ENCODE measurements at places on chromosomes 12 and 14.

DNA sequence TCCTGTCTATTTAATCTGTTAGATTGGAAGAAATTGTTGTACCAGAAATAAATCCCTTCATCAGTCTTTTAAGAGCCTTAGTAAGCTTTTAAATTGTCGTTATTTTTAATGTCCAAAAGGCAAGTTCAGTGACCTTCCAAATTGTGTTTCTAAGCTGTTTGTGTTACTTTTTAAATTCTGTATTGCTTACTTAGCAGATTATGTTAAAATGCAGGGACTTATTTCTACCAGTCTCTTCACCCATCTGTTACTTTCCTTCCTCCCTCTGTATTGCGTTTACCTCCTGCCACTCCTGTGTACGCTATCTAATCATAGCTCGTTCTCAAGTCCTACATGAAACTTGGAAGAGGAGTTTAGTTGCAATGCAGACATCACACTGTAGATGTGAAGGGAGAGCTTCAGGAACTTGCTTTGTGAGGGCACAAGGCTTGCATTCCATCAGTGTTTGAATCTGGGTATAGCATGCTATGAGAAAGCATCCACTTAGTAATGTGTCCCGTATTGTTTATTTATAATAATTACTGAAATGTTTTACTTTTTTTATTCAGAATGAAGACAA is 406.5 kb upstream of the RGS6 start:
- no peak for DNase-seq

DNA sequence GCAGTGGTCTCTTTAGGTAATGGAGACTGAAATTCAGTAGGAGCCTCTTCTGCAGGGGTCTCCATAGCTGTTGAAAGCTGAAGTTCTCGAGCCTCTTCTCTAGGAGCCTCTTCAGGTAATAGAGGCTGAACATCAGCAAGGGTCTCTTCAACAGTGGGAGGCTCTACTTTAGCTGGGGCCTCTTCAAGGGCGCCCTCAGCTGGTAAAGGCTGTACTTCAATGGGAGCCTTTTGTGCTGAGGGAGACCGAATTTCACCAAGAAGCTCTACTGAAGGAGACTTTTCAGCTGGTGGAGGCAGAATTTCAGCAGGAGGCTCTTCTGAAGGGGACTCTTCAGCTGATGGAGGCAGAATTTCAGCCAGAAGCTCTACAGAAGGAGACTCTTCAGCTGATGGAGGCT is 1.5 kb downstream of the FSCB start:
- DNase-seq: no peak

- peak; percentile 64 for DNase-seq
These were observed 62.8 kb downstream of the VWF start for GRCh38 chr12:6061660-6062059.

DNA sequence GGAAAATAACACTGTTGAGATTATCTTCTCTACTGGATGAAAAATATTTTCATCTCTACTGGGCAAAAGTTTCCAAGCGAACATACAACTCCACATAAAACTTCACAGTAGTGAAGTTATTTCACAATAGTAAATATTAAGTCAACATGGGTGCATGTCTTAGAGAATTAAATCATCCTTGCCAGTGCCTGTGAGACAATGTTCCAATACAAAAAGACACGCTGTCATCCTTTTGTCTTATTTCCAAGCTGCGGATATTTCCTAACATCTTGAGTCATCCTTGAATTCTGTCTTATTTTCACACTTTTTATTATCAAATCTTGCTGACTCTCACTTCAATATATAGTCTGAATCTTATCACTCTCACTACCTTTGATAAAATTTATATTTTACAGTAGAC is 142.9 kb upstream of the KITLG start:
- DNase-seq: peak; percentile 70

- DNase-seq: peak; percentile 32
These were observed 256.4 kb downstream of the NUAK1 start for GRCh38 chr12:105882404-105882803.

DNA sequence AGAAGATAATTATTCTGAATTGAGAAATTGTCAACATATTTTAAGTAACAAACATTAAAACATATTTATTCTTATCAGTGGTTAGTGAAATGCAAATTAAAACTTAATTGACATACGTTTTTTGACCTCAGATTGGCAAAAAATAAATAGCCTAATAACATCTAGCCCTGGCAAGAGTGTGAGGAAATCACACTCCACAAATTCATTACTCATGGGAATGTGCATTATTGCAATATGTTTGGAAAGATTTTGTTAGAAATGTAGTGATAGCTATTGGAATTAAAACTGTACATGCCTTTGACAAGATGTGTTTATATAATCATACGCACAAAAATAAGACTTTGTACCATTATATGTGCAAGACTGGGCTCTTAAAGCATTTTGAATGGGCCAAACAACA is 168.6 kb downstream of the KITLG start:
- no peak for DNase-seq

DNA sequence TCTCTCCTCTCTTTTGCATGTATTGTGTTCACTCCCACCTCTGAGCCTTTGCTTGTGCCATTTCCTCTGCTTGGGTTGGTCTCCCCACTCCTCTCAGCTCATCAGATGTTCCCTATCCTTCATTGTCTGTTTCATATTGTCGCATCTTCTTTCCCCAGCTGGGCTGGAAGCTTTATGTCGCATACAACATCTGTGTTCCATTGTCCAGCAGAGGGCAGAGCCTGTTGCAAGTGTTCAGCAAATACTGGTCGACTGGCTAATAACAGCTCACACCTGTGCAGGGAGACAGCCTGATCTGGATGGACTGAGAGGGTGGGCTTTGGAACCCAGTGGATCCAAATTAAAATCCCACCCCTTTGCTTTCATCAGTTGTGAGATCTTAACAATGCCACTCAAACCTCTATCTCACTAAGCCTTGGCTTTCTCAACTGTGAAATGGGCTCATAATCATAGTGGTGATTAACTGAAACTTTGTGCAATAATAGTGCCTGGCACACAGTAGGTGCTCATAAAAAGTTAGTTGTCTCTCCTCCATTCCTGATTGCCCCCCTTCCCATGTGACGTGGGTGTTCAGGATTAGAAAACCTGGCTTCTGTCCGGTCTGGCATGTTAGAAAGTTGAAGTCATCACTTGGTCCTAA is 75.8 kb downstream of the RIN3 start:
- DNase-seq: no peak

- peak; percentile 18 for DNase-seq
These were observed 81.6 kb upstream of the SCAF11 start for GRCh38 chr12:46071769-46072624.

GRCh38 chr12:60257063-60257462 is 661.2 kb downstream of the SLC16A7 start:
- DNase-seq: peak; percentile 41

GRCh38 chr14:96130854-96131253 is 73.8 kb upstream of the BDKRB2 start:
- DNase-seq: no peak

GRCh38 chr12:108890208-108890607 is 10.3 kb downstream of the DAO start:
- DNase-seq: no peak

DNA sequence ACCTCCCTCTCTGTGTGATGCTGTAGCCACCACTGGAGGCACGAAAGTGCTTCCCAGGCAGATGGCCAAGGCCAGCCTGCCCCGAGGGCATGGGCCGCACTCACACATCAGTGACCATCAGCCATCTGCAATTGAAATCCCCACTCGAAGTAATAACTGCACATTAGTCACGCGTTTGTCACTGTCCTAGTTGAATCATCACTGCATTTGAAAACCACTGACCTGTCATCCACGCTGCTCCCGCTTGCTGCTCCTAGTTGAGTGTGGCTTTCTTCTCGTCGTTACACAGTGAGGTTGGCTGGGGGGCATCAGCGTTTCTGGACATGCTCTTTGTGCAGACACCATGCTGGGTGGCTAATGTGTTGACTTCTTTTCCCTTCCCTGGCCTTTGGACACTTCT is 176.1 kb downstream of the ADGRD1 start:
- DNase-seq: no peak

DNA sequence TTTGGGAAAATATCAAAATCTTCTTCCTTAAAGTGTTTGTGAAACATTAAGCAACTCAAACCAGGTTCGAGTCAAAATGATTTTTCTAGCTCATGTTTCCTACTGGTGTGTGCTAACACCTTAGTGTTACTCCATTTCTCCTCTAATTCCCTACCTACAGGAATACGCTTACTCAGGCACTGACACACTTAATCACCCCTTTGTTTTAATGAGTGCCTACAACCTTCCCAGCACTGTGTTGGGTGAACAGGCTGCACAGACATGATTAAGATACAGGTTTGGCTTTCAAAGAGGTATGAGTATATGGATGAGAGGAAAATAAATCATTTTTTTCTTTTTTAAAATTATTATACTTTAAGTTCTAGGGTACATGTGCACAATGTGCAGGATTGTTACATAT is 15.6 kb upstream of the PZP start:
- DNase-seq: no peak

DNA sequence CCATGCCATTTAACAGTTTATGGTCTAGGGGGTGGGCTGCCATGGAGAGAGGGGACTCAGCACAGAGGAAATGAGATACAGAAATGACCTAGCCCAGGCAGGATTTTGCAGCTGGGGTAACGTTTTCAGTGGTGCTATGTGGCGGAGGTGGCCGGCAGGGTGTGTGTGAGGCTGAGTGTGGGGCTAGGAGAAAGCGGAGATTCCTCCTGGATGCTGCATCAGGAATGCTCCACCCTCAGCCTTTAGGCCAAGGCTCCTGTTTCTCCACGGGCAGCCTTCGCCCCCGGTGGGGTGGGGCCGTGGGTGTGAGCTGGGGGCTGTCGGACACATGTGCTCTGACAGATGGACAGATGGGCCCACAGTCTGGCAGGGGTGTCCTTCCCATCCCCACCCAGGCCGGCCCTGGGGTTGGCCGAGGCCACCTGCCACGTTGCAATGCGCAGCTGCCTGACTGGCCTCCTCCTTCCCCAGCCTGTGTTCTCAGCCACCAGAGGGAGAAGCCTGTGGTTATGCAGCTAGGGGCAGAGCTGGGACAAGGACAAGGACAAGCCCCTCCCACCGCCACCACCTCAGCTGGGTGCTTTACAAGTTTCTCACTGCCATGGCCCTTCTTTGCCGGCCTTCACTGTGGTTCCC is 44.3 kb downstream of the TEAD4 start:
- DNase-seq: no peak

- DNase-seq: no peak
These were observed 152.9 kb downstream of the SLC25A21 start for GRCh38 chr14:37019488-37019887.

DNA sequence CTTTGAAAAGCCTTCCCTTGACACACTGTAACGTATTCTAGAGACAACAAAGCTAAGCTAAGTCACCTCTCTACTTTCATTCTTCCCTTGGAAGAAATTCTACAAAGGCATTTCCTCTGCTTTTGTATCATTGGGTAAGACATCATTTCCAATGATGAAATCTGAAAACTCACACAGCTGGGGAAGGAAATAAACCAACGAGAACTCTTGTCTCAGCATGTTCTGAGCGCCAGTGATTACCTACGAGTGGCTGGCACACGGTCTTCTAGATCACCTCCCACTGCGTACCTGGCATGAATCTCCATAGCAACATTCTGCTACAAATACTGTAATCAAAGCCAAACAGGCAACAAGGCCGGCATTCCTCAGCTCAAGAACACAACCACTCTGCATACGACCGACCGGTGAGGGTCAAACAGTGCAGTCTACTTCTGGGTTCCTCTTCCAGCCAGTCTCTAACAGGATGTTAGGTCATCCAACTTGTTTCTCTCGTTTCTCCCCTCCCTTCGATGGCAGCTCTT is 7.6 kb downstream of the VPS37B start:
- DNase-seq: no peak

- no peak for DNase-seq
These were observed 574 bp downstream of the GLRX5 start for GRCh38 chr14:95535226-95536021.

DNA sequence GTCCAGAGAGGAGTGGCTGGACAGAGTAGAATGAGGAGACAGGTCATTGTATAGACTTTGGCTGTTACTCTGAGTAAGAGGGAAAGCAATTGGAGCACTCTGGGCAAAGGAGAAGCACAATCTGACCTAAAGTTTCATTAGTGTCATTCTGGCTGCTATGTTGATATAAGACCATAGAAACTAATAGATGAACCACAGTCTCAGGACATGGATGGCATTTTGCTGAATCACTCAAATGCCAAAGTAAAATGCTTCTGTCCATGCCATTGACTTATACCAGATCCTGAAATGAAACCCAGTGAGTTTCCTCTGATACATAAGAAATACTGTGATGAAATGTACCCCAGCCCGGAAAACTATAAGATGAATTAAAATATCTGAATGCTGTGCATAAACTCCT is 65.8 kb upstream of the COCH start:
- no peak for DNase-seq

Data from AG09309 (cell line).